Dermis blood vessel endothelial cell (primary cell): ENCODE measurements at places on chromosomes 16 and 17. TPM values are rescaled to one million over a fixed set of nuclear protein-coding genes. Genes with fewer than 3 reads are reported as not detected.

DNA sequence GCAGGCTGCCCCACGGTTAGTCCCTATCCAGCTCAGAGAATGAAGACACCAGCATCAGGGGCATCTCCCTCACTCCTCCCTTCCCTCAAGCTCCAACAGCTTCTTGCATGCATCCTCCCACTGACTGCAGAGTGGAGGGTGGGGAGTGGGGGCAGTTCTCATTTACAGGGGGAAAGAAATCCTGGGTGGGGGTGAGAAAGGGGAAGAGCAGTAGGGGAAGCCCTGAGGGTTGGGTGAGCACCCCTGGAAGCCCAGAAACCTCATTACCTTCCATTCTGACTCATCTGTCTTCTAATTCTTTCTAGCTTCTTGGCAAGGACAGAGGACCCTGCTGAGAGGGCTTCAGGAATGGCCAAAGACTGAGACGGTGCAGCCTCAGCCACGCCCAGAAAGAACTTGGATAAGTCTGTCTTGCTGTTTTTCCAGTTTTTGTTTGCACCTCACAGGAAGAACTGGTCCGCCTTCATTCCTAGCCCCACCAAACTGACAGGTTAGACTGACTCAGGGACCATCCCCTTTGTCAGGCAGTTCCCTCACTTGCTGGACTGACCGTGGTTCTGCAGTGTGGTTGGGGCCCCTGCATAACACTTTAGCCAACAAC, 52.5 kb upstream of the WSB1 start:
- DNase-seq, result no peak

DNA sequence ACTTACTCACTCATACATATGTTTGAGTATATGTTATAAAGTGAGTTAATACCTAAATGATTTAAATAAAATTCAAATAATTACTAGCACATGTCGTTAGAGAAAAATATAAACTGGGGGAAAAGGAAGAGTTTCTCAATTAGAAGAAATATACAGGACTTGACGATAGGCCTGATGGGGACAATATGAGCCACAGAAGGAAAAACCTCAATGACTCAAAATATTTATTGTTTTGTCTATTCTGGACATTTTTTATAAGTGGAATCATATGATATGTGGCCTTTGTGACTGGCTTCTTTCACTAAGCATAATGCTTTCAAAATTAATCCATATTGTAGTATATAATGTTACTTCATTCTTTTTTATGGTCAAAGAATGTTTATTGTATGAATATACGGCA, 339.2 kb upstream of the PMFBP1 start:
- DNase-seq, result no peak

DNA sequence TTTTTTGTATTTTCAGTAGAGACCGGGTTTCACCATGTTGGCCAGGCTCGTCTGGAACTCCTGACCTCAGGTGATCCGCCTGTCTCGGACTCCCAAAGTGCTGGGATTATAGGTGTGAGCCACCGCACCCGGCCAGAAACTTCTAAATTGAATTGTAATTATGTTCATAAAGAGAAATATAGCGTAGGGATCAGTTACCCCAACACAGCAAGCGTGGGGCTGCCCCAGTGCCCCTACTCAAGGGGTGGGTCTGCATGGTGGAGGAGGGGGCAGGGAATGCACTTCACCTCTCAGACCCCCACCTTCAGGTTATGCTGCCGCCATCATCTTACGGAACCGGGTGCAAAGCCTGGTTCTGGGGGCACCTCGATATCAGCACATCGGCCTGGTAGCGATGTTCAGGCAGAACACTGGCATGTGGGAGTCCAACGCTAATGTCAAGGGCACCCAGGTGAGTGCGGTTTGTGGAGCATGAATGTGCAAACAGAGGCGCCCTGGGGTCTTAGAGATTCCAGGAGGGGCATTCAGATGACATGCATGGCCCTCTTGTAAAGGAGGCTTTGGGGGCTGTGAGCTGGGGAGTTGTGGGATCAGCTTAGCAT, 18.0 kb downstream of the ITGAM start:
- no peak for DNase-seq

DNA sequence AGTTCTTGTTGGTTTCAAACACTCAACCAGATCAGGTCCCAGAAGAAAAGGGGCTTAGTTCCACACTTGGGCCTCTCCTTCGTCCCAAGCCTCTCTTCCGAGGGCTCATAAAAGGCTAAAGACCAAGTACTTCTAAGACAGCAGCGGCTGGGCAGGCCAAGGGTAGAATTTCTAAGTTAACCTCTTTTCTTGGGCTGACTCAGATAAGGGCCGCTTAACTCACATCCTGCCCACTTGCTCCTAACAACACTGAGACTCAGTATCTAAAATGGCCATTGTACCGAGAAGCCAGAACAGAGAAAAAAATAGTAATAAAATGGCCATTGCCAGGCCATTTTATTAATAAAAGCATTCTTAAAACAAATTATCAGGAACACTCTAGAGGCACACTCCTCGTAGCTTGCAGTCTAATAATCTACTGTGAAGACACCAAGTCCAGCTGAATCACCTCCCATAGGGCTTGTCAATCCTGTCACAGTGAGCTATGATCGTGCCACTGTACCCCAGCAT, 42.1 kb downstream of the RANBP10 start:
- peak; percentile 17 for DNase-seq

DNA sequence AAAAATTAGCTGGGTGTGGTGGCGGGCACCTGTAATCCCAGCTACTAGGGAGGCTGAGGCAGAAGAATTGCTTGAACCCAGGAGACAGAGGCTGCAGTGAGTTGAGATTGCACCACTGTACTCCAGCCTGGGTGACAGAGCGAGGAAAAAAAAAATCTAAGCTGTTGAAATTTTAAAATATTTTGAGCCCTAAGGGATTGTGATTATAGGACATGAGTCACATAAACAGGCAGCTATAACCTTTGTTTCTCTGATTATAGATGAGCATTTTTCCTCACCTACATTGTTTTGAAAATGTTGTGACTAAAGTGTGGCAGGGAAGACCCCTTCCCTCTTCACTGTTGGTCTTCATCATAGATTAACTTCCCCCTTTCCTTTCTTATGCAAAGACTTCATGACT, 135.5 kb downstream of the MGAT5B start:
- DNase-seq, result no peak

DNA sequence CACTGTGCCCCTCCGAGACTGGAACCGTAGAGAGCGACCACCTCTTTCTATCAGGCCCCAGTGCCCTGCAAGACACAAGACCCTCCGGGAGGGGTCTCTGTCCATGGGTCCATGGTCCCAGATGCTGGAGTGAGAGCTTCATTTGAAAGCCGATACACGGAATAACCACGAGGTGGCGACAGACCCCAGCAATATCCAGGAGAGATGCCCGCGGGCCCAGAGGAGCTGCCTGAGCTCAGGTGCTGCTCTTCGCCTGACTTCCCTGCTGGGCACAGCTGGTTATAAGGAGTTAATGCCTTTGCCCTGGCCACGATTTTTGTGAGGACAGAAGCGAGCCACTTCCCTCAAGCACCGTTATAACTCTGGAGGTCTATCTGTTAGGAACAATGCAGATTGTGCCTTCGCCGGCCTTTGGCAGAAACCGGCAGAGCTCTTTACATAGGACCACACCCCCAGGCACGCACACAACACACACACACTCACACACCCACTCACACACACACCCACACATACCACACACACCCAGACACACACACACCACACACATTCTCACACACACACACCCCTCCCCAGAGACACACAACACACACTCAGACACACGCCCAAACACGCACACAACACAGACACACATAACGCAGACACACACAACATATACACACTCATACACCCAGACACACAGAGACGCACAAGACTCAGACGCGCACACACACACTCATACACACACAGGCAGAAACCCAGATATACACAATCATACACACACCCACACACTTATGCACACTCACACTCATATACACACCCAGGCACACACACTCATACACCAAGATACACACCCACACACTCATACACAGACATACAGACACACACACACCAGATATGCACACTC, 436.4 kb downstream of the SOX9 start:
- peak; percentile 67 for DNase-seq

DNA sequence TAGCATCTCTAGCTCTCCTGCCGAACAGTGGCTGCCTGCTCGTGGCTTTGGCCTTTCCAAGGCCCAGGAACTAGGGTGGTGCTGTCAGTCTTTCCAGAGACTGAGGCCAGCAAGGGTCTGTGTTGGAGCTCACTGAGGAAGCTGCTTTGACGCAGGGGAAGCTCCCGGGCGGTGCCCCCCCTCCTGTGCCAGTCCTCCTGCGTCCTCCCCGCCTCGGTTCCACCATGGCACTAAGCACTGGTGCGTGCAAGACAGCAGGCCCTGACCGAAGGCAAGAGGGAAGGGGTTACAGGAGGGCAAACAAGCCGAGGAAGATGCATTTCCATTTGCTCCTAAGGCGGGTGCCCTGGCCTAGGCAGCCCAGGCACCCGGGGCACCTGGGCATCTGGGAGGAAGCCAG, 4.5 kb downstream of the CYB561 start:
- DNase-seq, result no peak

GRCh38 chr17:45990886-45991285, 8.2 kb upstream of the STH start:
- no peak for DNase-seq

- no peak for DNase-seq
Observed at GRCh38 chr16:48244863-48245195, 729 bp downstream of the LONP2 start.

GRCh38 chr17:50865868-50866260, 290 bp downstream of the TOB1 start:
- DNase-seq, result no peak

- no peak for DNase-seq
Observed at GRCh38 chr17:55463600-55463999, 42.0 kb upstream of the MMD start.

GRCh38 chr17:12928736-12929135, 89.1 kb downstream of the ELAC2 start:
- no peak for DNase-seq

GRCh38 chr16:11157143-11157542, 98.9 kb downstream of the SOCS1 start:
- no peak for DNase-seq

DNA sequence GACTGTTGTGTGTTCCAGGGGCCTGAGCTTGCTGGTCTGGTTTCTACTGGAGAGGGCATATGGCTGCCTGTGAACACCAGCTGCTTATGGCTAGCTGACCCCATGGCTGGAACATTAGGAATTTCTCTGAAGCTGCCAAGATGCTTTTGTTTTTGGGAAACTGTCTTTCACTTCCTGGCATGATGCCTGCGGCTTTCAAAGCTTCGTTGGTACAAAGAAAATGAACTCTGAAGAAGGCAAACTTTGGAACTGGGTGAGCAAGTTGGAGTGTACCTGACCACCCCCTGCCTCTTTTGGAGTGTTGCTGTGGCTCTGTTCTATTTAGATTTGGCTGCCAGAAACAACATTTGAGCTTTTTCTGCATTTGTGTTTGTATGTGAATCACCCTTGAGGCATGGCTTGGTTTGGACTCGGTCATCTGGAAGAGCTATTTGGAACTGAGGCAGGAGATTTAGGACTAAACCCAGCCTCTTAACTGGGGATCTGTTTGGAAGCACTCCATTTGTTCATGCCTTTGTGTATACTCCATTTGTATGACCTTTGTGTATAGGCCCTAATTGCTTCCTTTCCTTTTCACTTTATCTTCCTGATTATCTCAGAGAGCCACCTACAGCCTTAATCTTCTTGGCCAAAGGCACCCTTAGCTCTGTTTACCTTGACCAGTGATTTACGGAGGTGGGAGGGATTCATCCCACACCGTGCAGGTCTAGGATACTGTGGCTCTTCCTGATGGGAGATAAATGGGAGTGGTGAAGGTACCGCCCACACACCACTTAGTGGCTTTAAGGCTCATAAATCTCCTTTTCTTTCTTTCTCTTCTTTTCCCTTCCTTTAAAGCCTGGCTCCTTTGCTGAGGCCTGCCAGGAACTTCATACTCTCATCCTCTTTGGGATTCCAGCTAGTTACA, 7.3 kb upstream of the CPHXL start:
- no peak for DNase-seq

GRCh38 chr17:8922451-8922850, 43.1 kb downstream of the PIK3R5 start:
- DNase-seq, result peak; percentile 33

GRCh38 chr17:17017343-17018014, 24.8 kb upstream of the MPRIP start:
- no peak for DNase-seq

DNA sequence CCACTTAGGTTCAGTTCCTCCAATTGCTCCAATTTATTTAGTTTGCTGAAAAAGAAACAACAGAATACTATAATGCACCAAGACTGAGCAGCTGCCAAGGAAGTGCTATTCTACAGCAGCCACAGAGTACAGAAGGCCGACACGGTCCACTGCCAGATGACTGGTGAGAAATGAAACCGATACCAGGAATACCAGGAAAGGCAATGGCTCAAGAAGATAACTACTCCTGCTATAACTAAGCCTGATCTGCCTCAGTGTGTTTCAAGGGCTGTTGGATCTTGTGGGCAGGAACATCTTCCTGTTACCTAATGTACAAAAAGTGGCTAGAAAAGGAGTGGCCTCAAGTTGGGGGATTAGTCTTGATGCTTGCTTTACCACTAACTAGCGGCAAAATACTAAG, 32.8 kb downstream of the MARVELD3 start:
- no peak for DNase-seq

DNA sequence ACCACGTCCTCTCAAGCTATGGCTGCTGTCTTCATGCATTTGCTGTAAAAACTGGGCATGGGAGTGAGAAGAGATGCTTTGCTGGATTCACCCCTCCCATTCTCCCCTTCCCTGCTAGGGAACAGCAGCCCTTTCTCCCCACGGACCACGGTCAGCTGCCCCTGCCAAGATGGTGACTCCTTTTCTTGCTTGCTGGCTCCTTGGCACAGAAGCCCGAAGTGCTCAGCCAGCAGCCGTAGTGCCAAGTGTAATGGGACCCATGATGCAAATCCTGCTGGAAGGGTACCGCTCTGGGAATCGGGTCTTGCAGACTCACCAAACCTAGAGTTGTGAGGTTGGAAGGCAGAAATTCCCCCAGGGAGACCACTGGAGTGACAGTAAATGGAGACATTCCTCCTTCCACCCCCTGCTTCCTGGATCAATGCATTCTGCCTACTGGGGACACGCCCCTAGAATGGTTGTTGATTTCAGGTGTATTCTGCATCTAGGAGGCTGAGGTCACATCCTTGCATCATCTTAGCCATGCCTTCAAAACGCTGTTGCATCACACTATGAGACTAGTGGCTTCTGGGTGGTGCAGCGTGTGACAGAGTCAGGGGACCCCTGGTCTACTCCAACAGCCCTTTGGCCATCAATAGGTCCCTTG, 63.0 kb upstream of the CBX4 start:
- no peak for DNase-seq

- DNase-seq, result peak; percentile 82
Observed at GRCh38 chr16:23578101-23578830, 17.9 kb downstream of the NDUFAB1 start.

The BRIP1 gene
- 4.3 and 9.3 TPM in 2 replicates for total RNA-seq

The CD79B gene
- 2.1 and 5.1 TPM in 2 replicates for total RNA-seq

The SAP30BP gene
- 68.2 and 84.7 TPM in 2 replicates for total RNA-seq

The CCDC200 gene
- total RNA-seq, result 0.14 TPM in 1 of 2 replicates, not detected in the other

The VAT1 gene
- 195 and 261 TPM in 2 replicates for total RNA-seq
